ENCODE measurements at places on chromosomes 2 and 18.

GRCh38 chr18:71707985-71708500 is 836.1 kb downstream of the CBLN2 start:
- DNase-seq, result no peak

- no peak for DNase-seq
Observed at GRCh38 chr2:119389615-119390306, 23.0 kb downstream of the DBI start.

DNA sequence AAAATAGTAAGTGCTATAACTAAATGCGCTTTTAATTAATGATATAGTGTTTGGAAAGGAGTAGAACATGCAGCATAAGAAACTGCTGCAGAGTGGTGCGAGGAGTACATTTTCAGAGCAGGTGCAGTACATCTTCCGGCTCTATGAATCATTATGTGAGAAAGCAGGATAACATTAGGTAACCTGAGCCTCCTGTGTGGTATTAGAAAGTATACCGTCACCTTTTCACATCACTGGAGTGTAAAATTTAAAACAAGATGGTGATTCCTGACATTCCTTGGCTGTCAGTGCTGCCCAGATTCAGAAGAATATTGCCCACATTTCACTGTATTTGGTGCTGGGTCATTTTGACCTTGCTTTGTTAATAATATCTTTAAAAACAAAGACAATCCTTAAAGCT is 7.8 kb upstream of the DYNC2LI1 start:
- DNase-seq, result no peak

GRCh38 chr2:216839688-216840087 is 20.2 kb downstream of the TNP1 start:
- DNase-seq, result no peak

DNA sequence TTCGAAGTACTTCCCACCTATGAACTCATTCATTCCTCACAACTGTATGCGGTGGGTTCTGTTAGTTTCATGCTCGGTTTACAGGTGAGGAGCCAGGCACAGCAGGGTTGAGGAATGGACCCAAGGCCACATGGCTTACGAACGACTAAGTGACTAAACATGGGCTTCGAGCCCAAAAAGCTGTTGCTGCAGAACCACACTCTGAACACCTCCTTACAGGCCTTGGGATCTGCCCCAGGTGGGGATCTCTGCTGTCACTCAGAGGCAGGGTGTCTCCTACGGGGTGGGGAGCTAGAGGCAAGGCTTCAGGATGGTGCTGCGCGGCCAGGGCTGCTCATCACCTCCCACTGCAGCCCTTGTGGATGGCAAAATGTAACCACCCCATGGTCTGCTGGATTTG is 80.9 kb downstream of the TSHZ1 start:
- DNase-seq, result no peak

DNA sequence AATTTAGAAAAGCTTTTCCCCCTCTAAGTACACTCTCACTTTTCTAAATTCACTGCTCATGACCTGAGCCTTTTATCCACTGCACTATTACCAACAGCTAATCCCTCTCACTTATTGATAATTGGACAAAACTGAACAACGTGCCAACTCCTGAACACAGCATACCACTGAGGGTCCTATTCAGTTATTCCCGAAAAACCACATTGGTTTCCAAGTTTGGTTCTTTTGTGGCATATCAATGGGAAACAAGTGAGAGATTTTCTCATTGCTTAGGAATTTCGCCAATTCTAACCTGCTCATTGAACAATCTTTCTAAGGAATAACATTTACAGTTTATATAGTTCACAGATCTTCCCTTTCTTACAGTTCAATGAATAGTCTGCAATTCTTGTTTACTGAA is 977.4 kb downstream of the TMEM182 start:
- no peak for DNase-seq

DNA sequence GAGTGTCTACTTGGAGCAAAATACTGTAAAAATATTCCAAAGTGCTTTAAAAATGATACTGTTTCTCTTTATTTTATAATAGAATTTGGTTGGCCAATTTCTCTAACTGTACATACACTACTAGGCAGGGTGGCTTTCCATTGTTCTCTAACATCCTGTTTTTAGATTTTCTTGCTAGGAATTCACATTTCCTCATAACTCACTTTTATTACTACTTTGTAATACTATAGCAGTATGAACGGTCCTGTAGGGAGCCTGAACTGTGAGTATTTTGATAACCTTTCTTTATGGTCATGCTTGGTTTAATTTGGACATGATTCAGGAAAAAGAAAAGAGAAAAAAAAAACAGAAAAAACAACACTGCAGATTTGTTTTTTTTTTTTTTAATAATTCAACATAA is 37.8 kb downstream of the GCG start:
- no peak for DNase-seq

DNA sequence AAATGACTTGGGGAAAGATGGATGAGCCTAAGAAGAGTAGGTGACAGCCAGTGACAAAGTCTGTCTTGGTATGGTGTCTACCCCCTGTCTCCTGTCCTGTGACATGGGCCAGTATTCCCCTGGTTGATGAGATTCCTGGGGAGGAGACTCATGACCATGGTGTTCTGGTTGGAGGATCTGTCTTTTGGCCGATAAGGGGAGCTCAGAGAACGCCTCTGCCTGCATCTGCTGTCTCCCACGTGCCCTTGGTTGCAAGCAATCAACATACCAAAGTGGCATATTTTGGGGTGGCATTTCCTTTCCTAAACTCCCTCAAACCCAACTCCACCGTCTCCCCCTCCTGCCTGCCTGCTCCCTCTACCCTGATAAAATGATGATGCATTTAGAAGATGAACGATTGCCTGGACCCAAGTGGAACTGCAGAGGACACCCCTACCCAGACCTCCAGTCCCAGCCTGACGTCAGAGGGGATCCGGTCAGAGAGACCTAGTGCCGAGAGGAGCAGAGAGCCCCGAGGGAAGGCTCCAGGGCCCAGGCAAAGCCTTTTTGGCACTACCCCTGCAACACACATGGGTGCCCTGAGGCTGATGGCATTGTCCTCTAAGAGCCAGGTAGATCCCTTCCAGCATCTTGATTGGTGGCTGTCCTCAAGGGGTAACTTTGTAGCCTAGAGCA is 124.2 kb upstream of the MSH6 start:
- no peak for DNase-seq

GRCh38 chr18:63040788-63041410 is 278.7 kb downstream of the BCL2 start:
- no peak for DNase-seq

DNA sequence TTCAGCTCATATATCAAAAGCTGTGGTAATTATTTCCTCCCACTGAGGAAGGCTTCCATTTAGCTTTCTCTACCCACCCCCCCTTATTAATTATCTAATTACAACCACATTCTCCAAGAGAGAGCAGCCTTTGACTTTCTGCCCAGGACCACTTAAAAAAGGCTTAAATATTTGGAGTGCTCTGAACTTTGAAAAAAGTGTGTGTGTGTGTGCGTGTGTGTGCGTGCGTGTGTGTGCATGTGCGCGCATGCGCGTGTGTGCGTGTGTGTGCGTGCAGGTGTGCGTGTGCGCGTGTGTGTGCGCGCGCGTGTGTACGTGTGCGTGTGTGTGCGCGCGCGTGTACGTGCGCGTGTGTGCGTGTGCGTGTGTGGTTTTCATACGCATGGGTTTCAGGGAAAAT is 57.8 kb downstream of the TWIST2 start:
- DNase-seq, result no peak
